ENCODE measurements at places on chromosomes 1 and 21.

DNA sequence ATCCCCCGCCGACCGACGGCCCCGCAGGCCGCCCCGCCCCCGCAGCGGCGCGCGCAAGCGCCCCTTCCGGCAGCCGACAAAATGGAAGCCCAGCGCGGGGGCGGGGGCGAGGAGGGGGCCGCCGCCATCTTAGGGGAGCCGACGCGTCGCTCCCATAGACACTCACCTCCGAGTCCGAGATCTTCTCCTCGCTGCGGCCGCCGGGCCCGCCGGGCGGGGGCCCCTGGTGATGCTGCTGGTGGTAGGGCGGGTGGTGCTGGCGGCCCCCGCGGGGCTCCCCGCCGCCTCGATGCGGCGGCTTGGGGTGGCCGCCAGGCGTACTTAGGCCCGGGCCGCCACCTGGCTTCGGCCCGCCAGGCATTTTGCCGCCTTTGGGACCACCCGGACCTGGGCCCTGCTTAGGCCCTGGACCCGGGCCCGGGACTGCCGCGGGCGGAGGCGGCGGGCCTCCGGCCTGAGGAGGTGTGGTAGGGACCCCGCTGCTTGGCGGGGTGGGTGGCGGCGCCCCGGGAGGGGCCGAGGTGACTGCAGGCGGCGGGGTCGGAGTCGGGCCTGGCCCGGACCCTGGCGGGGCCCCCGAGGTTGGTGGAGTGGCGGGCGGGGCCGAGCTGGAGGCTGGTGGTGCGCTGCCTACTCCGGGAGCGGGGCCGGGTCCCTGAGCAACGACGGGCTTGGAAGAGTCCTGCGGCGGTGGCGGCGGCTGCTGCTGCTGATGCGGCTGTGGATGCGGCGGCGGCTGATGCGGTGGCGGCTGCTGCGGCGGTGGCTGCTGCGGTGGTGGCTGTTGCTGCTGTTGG, 691 bp downstream of the SFPQ start:
- DNase-seq: peak; percentile 52
- H3K27me3 ChIP-seq: peaks cover 15% of the 10 kb centered on the region
- H3K27ac ChIP-seq: peak overlapping the region; percentile 97
- H3K4me1 ChIP-seq: peaks cover 64% of the 10 kb centered on the region
- H3K4me3 ChIP-seq: peak overlapping the region; percentile 99
- peaks cover 47% of the 10 kb centered on the region for H3K36me3 ChIP-seq

GRCh38 chr21:41211060-41211805, 43.3 kb downstream of the BACE2 start:
- H3K36me3 ChIP-seq: no peaks in the 10 kb centered on the region
- no peak overlapping the region for H3K27ac ChIP-seq
- H3K27me3 ChIP-seq: peaks cover 3% of the 10 kb centered on the region

DNA sequence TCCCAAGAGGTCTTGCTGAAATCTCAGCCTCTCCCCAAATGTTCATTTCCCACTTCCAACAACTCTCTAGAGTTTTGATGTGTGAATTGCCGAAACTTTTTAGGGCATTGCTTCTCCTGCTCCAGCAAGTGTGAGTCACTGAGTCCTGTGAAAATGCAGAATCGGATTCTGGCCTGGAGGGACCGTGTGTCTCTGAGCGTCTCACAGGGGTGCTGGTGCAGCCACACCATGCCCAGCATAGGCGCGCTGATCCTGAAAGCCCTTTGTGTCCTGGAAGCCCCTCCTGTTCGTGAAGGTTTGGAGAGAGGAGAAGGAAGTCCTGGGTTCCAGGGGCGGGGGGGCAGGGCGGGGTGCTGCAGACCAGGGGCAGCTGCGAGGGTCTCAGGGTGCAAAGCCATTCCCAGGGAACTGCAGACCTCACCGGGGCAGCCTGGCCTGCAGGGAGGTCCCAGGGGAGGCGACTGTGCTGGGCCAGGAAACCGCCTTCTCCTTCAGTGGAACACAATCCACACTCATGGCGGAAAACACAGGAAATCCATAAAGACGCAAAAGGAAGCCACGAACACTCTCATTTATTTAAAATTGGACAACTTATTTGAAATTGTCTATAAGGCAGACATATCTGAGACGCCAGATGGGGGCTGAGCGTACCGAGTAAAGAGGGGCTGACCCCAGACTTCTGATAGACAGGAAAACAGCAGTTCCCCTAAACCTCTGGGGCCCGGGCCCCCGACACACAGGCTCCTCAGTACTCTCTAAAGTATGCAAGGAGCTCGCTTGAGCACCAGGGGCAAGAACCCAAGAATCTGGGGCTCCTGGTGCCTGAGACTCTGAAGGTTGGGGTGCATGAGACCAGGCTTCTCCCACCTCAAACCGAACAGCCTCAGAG, 43.5 kb upstream of the ADARB1 start:
- H3K27me3 ChIP-seq: peaks cover 44% of the 10 kb centered on the region
- H3K27ac ChIP-seq: no peak overlapping the region
- no peak for DNase-seq
- peaks cover 4% of the 10 kb centered on the region for H3K36me3 ChIP-seq
- H3K4me1 ChIP-seq: 0 out of 2 replicates have a peak, but pooled peaks cover 7% of the 10 kb centered on the region
- no peak overlapping the region for H3K4me3 ChIP-seq

GRCh38 chr1:34306568-34306967, 129.9 kb downstream of the C1orf94 start:
- no peaks in the 10 kb centered on the region for H3K4me1 ChIP-seq
- H3K4me3 ChIP-seq: no peak overlapping the region
- no peak for DNase-seq
- no peaks in the 10 kb centered on the region for H3K27me3 ChIP-seq

DNA sequence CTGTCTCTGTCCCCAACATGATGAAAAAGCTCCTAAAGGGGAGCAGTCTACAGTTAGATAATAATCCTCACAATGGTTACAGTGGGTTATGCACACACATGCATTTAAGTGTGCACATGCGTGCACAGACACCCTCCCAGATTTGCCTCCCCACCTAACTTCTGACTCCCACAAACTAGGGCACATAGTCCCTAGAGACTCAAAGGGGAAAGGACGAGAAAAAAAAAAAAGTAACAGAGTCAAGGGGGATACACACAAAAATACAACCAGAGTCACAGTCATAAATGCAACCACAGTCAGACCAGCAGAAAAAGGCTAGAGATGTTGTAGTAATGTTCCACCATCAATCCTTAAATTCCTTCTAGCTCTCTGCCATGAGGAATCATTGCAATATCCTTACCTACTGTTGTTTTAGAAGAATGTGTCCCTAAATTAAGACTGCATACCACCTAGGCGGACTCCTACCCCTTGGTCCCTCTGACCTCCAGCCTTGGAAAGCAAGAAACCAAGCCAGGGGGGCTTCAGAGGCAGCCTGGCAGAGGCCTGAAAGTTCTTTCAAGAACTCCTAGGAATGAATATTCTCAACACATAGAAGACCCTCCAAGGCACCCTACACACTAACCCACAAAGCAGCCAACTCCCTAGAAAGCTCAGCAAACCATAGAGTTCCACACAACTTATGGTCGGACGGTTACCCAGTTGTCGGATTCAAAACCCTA, 1.3 kb downstream of the CRTC2 start:
- H3K36me3 ChIP-seq: peaks cover 5% of the 10 kb centered on the region
- H3K27ac ChIP-seq: peak overlapping the region; percentile 72
- peaks cover 53% of the 10 kb centered on the region for H3K4me1 ChIP-seq
- peak overlapping the region; percentile 97 for H3K4me3 ChIP-seq
- no peak for DNase-seq

GRCh38 chr1:206578068-206578977, 33.9 kb downstream of the EIF2D start:
- DNase-seq: peak; percentile 28
- no peak overlapping the region for H3K27ac ChIP-seq
- no peak overlapping the region for H3K4me3 ChIP-seq
- peaks cover 32% of the 10 kb centered on the region for H3K4me1 ChIP-seq
- H3K36me3 ChIP-seq: no peaks in the 10 kb centered on the region

- peaks cover 12% of the 10 kb centered on the region for H3K4me1 ChIP-seq
- no peak overlapping the region for H3K27ac ChIP-seq
- no peak overlapping the region for H3K4me3 ChIP-seq
- no peaks in the 10 kb centered on the region for H3K27me3 ChIP-seq
Observed at GRCh38 chr21:29419422-29419821, 120.7 kb downstream of the BACH1 start.

- H3K36me3 ChIP-seq: 0 out of 2 replicates have a peak, but pooled peaks cover 4% of the 10 kb centered on the region
- peaks cover 21% of the 10 kb centered on the region for H3K4me1 ChIP-seq
- H3K27ac ChIP-seq: no peak overlapping the region
- DNase-seq: peak; percentile 10
Observed at GRCh38 chr1:174243451-174244000, 84.2 kb downstream of the RABGAP1L start.

GRCh38 chr1:152165286-152166077, 6.5 kb upstream of the RPTN start:
- no peak for DNase-seq
- peaks cover 25% of the 10 kb centered on the region for H3K27me3 ChIP-seq
- H3K4me1 ChIP-seq: peaks cover 50% of the 10 kb centered on the region
- H3K36me3 ChIP-seq: peaks cover 6% of the 10 kb centered on the region
- no peak overlapping the region for H3K27ac ChIP-seq
- H3K4me3 ChIP-seq: no peak overlapping the region

DNA sequence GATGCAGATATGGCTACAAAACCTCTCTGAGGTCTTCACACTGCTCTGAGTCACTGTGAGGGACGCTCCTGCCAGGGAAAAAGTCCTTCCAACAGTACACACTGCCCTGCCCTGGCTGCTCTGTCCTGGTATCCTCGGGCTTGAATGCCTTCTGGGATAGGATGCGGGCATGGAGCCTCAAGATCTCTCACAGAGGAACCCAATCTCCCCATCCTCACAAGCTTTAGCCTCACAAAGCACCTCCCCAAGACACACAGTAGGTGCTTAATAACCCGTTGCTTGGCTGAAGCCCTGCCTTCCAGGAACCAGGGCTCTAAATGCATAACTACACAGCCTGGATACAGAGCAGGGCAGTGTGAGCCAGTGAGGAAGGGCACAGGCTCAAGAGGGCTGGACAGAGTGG, 9.2 kb downstream of the RAP1GAP start:
- no peaks in the 10 kb centered on the region for H3K36me3 ChIP-seq
- no peak for DNase-seq
- no peak overlapping the region for H3K4me3 ChIP-seq
- no peak overlapping the region for H3K27ac ChIP-seq
- H3K27me3 ChIP-seq: peaks cover 30% of the 10 kb centered on the region
